ENCODE measurements at places on chromosomes 7 and 10.

- DNase-seq: no peak
Observed at GRCh38 chr7:159040912-159041711, 103.6 kb downstream of the VIPR2 start.

DNA sequence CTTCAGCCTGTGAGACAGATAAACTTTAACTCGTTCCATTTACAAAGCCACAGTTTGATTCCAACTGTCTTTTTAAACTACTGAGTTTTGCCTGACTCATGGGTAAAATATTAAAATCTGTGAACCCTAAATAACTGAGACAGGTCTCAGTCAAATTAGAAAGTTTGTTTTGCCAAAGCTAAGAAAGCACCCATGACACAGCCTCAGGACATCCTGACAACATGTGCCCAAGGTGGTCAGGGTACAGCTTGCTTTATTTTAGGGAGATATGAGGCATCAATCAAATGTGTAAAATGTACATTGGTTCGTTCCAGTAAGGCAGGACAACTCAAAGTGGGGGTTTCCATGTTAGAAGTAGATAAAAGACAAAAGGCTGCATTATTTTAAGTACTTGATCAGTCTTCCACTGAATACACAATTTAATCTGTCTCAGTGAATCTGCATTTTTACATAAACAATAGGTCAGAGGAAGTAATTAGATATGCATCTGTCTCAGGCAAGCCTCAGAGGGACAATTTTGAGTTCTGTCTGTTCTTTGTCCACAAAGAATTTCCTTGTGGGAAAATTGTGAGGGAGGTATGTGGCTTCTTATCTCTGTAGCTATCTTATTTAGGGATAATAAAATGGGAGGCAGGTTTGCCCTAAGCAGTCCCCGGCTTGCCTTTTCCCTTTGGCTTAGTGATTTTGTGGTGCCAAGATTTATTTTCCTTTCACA, 11.0 kb upstream of the PIP start:
- DNase-seq: no peak

- no peak for DNase-seq
Observed at GRCh38 chr10:48277093-48277492, 2.6 kb upstream of the FRMPD2 start.

DNA sequence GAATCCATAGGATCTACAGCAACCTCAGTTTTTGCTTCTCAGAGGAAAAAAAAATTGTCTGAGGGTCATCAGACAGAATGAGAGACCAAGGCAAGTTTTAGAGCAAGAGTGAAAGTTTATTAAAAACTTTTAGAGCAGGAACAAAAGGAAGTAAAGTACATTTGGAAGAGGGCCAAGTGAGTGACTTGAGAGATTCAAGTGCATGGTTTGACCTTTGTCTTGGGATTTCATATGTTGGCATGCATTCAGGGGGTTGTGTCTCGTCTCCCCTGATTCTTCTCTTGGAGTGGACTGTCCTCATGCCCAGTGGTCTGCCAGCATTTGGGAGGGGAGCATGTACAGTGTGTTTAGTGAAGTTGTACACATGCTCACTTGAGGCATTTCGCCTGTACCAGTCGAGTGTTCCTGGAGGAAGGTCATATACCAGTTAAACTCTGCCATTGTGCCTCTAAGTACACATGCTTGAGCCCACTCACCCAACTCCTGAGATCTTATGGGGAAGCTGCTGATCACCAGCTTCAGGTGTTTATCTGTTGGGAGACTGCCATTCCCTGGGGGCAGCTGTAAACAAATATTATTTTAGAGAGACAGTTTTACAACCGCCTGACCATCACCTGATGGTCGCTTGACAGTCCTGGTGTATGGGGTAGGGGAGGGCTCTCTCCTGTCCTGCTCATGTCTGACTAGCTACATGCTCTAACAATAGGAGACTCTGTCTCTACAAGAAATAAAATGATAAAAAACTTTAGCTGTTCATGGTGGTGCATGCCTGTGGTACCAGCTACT, 109.4 kb downstream of the EEPD1 start:
- DNase-seq: no peak

GRCh38 chr7:734214-734613, 7.1 kb upstream of the PRKAR1B start:
- DNase-seq: no peak

- DNase-seq: no peak
Observed at GRCh38 chr10:124420254-124420653, 1.5 kb upstream of the OAT start.

DNA sequence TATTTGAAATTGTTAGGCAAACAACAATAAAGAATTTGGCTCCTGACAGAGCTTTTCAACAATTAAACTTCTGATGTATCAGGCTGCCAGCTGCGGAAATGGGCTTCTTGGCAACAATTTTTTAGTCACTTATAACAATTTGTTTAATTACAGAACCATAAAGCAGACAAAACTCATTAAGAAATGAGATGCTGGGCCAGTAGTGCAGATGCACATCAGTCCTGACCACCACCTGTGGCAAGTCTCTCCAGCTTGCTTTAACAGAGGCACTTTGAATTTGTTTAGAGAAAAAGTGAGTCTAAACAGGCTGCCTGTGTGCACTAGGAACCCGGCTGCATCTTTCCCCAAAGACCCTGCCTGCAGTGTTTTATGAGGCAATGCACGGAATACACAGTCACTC, 1124.4 kb downstream of the NXPH1 start:
- no peak for DNase-seq

DNA sequence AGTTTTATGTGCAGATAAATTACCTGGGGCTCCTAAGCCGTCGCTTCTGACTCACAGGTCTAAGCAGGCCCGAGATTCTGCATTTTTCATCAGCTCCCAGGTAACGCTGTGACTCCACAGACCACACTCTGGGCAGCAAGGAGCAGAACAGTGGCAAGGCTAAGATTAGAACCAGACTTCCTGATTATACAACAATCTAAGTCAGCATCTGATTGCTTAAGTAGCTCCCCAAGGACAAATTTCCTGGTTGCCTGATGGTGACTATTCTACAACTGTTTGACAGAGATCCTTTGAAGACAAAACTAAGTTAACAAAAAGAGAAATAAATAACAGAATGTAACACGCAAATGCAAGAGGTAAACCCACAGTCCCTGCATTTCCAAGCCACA, 69.0 kb downstream of the CREB3L2 start:
- no peak for DNase-seq

GRCh38 chr10:71777213-71777985, 4.1 kb upstream of the VSIR start:
- no peak for DNase-seq

Data from AG04450 (cell line).